ENCODE measurements at places on chromosomes 1 and 21.
A peak's percentile ranks its signal among the peaks of the same experiment; 100 is the strongest.

DNA sequence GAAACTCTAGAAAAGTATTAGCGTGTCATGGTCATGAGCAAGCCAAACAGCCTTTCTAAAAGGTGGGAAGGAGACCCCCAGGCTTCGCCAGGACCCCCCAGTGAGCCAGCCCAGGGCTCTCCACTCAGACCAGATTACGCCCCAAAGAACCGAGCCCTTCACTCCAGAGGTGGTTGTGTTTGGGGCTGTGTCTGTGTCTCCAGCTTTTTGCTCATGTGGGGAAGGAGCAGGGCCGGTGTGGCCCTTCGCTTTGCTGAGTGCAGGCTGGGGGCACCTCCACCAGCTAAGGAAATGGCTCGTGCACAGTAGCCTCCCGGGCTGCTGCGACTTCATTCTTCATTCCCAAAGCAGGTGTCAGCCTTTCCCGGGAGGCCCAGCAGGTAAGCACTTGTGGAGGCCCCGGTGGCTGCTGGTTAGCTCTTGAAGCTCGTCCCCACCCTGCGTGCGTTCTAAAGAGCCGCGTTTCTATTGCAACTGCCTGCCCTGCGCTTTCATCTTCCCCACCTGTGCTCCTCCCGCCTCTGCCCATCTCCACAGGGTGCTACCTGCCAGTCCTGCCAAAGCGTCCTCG is 531 bp downstream of the TSPEAR start:
- no peak for DNase-seq

GRCh38 chr1:23421753-23422240 is 2.8 kb downstream of the TCEA3 start:
- no peak for DNase-seq

DNA sequence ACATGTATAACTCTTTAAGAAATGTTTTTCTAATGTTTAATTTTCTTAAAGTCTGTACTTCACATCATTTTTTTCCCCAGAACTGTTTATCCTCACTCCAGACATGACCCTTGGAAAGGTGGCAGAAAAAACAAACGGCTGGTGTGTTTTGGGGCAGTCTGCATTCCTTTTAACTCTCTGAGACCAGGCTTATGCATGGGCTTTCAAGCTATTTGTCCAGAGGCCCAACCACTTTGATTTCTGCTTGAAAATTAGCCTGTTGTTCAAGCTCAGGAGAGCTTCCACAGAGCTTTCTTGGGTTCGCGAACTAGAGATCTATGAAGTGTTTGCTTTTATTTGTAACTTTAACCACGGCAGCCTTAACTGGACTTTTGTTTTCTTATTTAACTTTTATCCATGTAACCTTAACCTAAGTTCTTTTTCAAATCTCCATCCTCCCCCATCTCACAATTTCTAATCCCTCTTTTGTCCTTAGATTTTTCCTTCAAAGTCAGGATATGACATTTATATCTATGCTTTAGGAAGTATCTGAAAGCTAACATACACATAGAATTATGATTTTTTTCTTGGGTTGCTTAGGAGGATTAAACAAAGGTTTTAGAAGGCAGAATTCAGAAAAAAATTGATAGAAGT is 111.8 kb downstream of the FGGY start:
- DNase-seq: no peak

GRCh38 chr21:35547946-35548774 is 499.1 kb upstream of the RUNX1 start:
- no peak for DNase-seq

- no peak for DNase-seq
Observed at GRCh38 chr1:8456991-8457390, 139.1 kb downstream of the SLC45A1 start.

GRCh38 chr1:163395790-163396189 is 74.0 kb downstream of the NUF2 start:
- DNase-seq: no peak

DNA sequence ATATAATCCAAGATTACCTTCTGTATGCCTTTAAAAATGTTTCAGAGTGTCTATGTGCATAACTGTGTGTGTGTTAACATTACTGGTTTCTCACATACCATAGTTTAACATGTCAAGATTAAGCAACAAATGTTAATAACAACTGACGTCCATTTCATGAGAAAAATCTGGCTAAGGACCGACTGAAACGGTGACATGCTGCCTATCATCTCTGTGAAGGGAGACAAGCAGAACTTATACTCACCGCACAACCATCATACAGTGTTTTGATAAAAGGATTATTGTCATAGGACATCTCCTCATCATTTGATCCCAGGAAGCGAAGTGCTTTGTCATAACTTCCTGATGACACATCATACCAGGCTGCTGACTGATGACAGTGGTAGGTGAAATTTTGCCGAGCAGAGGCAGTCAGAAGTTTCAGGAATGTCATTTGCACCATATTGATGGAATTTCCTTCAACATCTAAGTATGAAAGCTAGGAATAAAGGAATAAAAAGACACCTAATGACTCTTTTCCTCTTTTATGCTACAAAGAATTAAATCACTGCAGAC is 228.8 kb downstream of the COL11A1 start:
- DNase-seq: no peak

GRCh38 chr1:225209153-225209552 is 218.7 kb downstream of the LBR start:
- DNase-seq: no peak

GRCh38 chr1:206555473-206555935 is 48.2 kb downstream of the RASSF5 start:
- no peak for DNase-seq

GRCh38 chr21:42208801-42209490 is 10.0 kb upstream of the ABCG1 start:
- no peak for DNase-seq

GRCh38 chr1:155254714-155255242 is 505 bp downstream of the ENTREP3 start:
- DNase-seq: peak; percentile 75

DNA sequence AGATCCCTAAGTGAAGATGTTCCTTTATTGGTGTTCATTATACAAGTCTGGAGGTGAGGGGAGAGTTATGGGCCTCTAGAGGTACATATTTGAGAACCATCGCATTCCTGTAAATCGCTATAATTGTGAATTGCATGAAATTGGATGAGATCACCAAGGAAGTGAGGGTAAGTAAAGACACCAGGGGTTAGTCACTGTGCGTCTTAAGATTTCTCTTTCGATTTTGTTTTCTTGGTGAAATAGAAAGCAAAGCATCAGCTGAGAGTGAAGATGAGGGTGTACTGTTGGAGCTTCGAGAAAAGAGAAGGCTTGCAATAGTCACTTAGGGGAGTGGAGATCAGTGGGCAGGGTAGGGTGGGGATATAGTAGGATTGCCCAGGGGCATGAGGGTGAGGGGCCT is 82.1 kb downstream of the RAVER2 start:
- no peak for DNase-seq

DNA sequence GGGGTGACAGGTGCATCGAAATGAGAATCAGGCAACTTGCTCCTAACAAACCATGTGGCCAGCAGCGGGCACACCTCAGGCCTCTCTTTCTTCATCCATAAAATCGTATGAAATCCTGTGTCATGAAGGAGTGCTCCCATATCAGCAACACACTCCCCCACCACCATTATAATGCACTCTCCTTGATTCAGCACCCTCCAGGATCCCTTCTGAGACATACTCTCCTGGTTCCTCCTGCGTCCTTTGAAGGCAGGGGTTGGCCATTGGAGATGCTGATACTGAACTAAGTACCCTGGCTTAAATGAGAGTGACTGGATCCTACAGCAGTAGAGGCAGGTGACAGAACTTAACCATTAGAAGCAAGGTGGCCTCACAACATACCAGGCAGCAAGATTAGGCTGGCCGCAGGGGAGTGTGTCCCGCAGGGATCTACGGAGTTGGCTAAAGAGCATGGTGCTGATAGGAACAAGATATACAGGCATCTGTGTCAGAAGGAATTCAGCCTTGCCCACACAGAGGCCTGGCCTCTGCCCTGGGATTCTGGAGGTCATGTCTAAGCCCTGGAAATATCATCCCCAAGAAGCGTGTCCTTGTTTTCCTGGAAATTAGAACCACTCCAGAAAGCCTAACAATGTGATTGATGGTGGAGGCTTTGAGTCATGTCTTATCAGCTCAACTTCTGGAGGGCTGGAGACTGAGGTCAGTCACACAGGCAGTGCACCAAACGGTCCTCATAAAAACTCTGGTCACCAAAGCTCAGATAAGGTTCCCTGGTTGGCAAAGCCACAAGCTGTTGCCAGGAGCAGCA is 16.8 kb downstream of the S100A7A start:
- no peak for DNase-seq

- DNase-seq: no peak
Observed at GRCh38 chr1:106047210-106047609, 1009.3 kb upstream of the PRMT6 start.

DNA sequence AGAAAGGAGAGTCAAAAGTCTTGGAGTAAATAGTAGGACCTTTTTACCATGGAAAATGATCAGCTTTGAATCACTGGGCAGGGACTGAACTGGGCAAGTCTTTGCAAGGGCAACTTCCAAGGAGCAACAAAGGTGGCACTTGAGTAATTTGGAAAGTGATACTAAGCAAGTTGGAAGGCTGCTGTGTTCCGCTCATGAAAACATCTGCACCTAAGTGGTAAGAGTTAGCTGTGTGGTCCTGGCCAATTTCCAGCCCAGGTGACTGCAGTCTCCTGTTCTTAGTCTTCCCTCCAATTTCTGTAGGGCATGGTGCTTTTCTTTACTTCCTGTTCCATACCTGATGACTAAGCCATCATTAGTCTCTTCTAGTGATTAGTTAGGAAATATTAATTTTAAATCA is 35.5 kb upstream of the PRDM2 start:
- DNase-seq: no peak

DNA sequence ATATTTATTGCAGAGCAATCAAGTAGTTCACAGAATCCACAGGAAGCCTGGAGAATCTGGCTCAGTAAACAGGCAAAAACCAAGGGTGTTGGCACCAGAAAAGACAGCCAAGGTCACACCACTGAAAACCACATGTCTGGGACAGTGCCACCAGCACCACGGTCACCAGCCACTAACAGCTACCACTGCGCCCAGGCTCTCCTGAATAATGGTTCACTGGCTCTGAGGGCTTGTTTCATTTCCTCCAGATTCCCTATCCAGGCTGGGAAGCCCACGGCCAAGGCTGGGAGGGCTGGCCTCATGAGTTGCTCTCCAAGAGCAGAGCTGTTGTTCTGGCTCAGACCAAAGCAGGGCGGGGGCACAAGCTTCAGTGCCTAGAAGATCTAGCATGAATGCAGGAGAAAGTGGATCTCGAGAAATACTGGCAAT is 54.5 kb upstream of the PTGFRN start:
- peak; percentile 64 for DNase-seq

GRCh38 chr1:67535474-67535873 is 105.3 kb upstream of the SERBP1 start:
- DNase-seq: peak; percentile 90

GRCh38 chr1:178119628-178120027 is 25.7 kb downstream of the RASAL2 start:
- no peak for DNase-seq

DNA sequence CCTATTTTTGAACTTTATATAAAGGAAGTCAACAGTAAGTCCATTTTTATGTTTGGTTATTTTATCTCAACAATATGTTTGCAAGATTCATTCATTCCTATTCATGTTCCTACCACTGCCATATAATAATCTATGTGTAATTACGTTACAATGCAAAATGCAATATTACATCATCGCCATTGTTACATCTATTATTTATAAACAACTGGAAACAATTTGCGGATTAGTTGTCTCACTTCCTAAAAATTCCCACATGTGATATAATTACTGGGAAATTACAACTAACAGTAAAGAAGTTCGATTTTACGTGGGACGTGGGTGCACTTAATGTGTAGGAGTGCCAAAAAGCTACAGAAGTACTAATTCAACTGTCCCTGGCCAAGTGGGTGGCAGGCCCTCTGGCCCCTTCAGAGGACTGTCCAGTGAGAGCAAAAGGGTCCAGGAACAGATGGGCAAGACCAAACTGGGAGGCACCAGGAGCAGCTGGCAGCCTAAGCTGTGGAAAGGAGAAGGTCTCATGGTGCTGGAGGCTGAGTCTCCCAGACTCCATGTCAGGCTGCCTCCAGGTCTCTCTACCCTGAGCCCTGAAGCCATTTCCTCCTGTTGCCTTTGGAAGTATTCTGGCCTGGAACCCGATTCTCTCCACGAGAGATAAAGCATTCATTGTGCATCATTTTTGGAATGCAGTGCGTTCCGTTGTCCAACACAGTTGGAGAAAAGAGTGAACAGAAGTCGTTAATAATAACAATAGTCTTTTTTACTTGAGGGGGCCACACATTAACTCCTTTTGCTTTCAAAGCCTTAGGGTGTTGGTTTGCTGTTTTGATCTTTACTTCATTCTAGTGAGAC is 42.9 kb downstream of the TNNT2 start:
- DNase-seq: no peak

DNA sequence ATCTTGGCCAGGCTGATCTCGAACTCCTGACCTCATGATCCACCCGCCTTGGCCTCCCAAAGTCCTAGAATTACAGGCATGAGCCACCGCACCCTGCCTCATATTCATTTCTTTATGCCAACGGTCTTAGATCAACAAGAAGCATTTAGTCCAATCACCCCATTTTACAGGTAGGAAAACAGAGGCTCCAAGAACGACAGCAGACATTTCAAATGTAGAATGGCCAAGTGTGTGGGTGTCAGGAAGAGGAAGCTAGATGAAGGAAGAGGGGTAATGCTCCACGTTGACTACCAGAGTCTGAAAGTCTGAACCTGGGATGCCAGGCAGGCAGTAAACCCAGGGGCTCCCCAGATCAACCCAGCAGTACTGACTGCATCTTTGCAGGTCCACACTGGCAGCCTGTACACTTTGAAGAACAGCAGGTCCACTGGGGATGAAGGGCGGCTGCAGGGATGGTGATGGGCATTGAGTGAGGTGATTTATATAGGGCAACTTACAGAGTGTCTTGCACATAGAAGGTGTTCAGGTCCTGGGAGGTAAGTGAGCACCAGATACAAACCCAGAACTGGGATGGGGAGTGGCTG is 120.2 kb downstream of the EPHB2 start:
- no peak for DNase-seq

- DNase-seq: no peak
Observed at GRCh38 chr1:19151537-19151936, 58.5 kb downstream of the UBR4 start.

- no peak for DNase-seq
Observed at GRCh38 chr1:229162825-229163515, 107.9 kb upstream of the RAB4A start.

DNA sequence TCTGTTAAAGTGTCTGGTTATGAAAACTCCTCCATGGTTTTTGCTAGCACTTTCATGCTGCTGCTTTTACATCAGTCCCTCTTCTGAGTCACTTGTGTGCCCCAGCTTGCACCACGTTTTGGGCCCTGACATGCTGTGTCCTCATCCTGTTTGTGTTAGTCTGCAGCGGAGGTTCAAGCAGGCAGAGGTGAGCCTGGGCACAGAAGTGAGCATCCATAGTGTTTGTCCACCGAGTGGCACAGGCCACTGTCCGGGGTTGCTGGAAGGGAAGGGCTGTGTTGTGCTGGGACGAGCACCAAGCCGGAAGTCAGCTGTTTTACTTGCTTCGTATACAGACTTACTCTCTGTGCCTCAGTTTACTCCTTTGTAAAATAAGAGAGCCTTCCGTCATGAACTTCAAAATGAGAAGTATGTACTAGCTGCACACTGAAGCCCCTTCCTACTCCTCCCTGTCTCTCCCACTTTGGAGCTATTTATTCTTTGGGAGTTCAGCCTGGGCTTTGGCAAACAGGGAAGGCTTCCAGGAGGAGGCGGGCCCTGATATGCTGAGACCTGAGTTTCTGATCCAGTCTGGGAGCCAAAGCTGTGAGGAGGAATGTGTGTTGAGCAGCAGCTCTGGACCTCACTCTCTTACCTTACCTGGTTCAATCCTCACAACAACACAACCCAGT is 10.7 kb upstream of the LAPTM5 start:
- no peak for DNase-seq
